ENCODE measurements at places on chromosomes 12 and 14.

DNA sequence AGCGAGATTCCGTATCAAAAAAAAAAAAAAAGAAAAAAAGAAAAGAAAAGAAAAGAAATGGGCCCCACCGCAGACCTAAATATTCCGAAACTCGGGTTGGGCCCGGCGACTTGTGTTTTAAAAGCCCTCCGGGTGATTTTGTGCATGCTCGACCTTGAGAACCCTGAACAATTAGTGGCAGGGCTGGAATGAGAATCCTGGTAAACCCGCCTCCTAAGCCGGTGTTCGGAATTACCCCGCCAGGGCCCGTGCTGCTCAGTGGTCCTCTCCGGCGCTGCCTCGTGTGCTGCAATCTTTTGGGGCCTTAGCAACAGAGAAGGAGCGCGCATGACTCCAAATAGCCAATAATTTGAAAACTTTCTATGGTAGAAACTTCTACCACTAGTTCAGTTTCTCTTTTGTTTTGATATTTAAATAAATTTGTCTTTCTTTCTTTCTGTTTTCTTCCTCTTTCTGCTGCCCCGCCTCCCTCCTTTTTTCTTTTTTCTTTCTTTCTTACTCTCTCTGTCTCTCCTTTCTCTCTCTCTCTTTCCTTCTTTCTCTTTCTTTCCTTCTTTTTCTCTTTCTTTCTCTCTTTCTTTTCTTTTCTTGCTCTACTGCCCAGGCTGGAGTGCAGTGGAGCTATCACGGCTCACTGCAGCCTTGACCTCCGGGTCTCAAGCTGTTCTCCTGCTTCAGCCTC, 1.5 kb upstream of the GALNT6 start:
- no peak for DNase-seq

DNA sequence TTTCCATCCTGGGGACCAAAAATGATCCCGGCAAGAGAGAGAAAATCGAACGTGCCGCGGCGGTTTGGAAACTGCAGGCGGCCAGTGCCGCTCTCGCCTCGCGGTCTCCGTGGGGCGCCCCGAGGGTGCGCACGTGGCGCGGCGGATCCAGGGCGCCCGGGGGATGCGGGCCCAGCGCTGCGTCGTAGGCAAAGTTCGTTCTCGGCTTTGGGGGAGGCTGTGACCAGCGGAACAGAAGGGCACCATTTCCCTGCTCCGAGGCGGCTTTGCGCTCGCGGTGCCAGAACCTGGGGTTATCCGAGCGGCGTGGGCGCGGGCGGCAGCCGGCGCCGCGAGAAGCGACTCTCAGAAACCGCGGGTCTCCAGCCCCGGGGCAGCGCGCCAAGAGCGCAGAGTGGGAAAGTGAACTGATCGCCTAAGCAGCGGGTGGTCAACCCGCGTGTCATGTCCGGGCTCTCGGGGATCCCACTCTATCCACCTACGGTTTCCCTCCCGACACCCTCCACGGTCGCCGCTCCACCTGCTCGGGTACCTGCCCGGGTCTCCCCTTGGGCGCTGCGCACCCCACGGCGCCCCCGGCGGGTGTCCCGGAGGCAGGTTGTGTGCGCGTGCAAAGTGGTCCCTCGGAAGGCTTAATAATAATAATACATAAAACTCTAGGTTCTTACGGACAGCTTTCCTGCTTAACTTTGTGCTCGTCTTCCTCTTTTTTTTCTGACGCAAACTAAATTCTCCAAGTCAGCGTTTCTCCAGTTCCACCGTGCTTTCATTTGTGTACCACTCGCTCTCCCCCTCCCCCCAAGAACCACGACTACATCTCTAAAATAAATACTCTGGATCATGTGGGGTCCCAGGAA, 1.2 kb downstream of the ESRRB start:
- DNase-seq = no peak

DNA sequence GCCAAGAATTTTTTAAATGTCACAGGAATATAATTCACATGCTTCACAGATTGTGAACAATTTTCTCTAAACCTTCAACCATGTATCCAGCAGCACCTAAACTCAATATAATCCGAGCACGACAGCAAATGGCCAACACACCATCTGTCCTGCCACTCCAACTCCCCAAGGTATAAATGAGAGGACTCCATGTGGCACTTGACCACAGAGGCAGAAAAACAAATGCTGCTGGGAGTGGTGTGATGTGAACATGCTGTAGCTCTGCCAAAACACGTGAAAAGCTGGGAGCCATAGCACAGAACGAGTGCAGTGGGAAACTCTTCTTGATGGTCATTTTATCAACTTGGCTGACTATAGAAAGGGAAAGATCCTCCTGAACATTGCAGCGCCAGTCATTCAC, 70.9 kb downstream of the LLPH start:
- DNase-seq = no peak

GRCh38 chr12:109606320-109607028, 32.9 kb downstream of the MVK start:
- no peak for DNase-seq

- DNase-seq = no peak
These were observed 27.4 kb downstream of the SINHCAF start for GRCh38 chr12:31298515-31298910.

DNA sequence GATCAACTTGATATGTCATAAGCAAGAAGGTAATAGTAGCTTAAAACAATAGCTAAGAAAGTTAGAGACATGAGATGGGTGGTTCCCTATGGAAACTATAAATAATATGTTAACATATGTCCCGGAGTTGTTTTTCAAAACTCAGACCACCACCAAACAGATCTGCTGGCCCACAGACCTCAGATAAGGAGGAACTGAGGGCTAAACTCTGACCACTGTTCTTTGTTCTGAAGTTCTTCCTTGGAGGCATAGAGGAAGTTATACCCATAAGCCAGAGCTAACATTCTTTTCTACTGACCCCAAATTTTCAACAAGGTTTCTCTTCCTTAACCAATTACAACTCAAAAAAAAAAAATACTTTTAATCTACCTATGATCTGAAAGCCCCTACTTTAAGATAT, 156.1 kb upstream of the FSCB start:
- no peak for DNase-seq

- no peak for DNase-seq
These were observed 323.3 kb upstream of the E2F7 start for GRCh38 chr12:77388445-77389265.

DNA sequence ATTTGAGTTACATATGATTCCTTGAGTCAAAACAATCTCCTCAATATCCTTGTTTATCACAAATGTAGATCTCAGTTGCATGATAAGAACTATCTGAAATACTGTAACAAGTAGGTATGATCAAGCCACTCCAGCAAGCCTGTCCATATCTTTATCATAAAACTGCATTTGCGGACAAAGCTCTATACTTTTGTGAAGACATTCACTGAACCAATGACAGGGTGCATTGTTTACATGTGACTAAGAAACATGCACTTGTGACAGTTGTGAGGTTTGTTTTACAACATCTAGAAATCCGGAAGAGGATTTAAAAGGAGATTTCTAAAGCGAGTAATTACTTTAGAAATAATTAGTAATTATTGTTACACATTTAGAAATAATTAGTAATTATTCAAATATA, 111.7 kb downstream of the PPP2R5E start:
- DNase-seq = no peak

DNA sequence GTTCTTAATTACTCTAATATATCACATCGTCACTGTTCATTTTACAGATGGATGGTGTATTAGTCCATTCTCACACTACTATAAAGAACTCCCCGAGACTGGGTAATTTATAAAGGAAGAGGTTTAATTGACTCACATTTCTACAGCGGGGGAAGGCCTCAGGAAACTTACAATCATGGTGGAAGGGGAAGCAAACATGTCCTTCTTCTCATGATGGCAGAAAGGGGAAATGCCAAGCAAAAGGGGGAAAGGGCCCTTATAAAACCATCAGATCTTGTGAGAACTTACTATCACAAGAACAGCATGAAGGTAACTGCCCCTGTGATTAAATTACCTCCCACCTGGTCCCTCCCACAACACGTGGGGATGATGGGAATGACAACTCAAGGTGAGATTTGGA, 6.5 kb downstream of the TMBIM4 start:
- DNase-seq = no peak

GRCh38 chr12:104384141-104384880, 72.4 kb upstream of the CHST11 start:
- DNase-seq = no peak

- no peak for DNase-seq
These were observed 73.2 kb downstream of the IPO8 start for GRCh38 chr12:30622509-30622908.

DNA sequence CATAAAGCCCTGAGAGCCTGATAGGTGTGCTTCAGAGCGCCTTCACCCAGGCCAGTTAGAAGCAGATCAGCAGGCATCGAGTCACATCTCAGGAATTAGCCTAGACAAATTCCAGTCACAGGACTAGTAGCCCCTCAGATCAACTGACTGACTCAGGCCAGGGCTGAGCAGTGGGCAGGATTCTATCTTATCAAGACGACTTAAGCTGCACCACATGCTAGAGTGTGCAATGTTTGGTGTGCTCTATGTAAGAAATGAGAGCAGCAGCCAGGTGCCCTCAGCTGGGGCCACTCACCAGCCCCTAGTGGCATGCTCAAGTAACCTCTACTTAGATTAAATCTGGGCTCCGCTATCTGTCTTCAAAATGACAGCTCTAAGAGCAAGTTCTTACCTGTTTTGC, 19.7 kb upstream of the NGB start:
- no peak for DNase-seq

GRCh38 chr14:103528587-103529382, at the start of gene TRMT61A:
Gene TRMT61A (plus strand): TSS chr14:103529196. CDS start chr14:103529979, 783 bp downstream.
- peak; percentile 76 for DNase-seq

DNA sequence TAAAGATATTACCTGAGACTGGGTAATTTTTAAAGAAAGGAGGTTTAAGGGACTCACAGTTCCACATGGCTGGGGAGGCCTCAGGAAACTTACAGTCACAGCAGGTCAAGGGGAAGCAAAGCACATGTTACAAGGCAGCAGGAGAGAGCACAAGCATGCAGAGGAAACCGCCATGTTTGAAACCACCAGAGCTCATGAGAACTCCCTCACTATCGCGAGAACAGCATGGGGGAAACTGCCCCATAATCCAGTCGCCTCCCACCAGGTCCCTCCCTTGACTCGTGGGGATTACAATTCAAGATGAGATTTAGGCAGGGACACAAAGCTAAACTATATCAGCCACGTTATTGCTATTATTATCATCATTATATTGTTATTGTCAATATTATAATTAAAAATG, 138.7 kb downstream of the RIMBP2 start:
- no peak for DNase-seq

GRCh38 chr12:96398424-96399119, 1.7 kb downstream of the CDK17 start:
- DNase-seq = no peak

Data from stimulated activated CD4-positive, alpha-beta T cell treated with anti-CD3 and anti-CD28 coated beads, Interleukin-4, amount 100 ng/mL, for 24 hours (primary cell).